Activated naive CD8-positive, alpha-beta T cell treated with anti-CD3 and anti-CD28 coated beads, Interleukin-2, amount 50 U/mL, for 24 hours (primary cell): ENCODE measurements at places on chromosomes 4 and X.

DNA sequence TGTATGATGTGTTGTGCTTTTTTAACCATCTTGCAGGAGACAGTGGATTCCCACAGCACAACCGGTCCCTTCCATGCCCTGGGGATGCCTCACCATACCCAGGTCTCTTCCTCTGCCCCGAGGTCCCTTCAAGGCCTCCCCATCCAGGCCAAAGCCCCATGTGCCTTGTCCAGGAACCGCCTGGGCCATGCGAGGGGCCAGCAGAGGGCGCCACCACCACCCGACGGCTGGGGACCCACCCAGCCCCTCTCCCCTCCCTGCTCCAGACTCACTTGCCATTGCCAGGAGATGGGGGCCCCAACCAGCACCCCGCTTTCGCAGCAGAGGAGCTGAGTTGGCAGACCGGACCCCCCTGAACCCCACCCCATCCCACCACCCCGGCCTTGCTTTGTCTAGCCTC, 485.5 kb downstream of the TRAM1L1 start:
- H3K36me3 ChIP-seq: no peaks in the 10 kb centered on the region
- H3K27ac ChIP-seq: no peak overlapping the region
- DNase-seq: peak; percentile 13
- H3K4me3 ChIP-seq: no peak overlapping the region
- no peaks in the 10 kb centered on the region for H3K27me3 ChIP-seq

- H3K27ac ChIP-seq: no peak overlapping the region
- no peaks in the 10 kb centered on the region for H3K27me3 ChIP-seq
- no peak for DNase-seq
Observed at GRCh38 chr4:30792601-30793000, 72.4 kb downstream of the PCDH7 start.

DNA sequence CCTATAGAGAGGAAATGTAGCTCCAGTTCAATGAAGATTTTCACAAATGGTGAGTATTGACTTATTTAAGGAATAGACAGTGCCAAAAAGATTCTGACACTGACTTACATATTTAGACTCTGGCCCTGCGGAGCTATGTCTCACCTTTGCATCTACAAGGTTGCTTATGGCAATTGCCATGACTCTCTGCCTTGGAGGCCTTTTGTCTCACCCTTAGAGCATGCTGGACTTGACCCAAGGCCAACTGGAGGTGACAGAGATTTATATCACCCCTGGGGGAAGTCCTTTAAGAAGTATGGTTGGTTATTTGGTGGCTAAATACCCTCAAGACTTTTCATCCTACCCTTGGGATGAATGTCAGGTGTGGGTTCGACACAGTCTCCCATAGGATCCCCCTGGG, 4.5 kb upstream of the ETDC start:
- no peak for DNase-seq
- H3K36me3 ChIP-seq: peaks cover 2% of the 10 kb centered on the region
- H3K4me3 ChIP-seq: no peak overlapping the region
- peaks cover 4% of the 10 kb centered on the region for H3K4me1 ChIP-seq
- H3K27me3 ChIP-seq: no peaks in the 10 kb centered on the region

DNA sequence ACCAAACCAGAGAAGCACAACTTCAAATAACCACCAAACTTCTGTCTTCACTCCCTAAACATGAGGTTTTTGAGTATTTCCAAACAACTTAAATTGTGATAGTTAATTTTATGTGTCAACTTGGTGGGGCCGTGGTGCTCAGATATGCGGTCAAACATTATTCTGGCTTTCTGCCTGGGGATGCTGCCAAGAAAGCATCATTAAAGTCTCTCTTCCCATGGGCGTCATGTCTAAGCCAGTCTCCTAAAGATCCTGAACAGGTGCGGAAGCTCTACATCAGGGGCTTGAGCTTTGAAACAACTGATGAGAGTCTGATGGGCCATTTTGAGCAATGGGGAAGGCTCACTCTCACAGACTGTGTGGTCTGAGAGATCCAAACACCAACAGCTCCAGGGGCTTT, 24.1 kb upstream of the SOD3 start:
- H3K27me3 ChIP-seq: no peaks in the 10 kb centered on the region
- no peak overlapping the region for H3K27ac ChIP-seq
- H3K4me3 ChIP-seq: no peak overlapping the region
- DNase-seq: no peak
- H3K4me1 ChIP-seq: peaks cover 11% of the 10 kb centered on the region

DNA sequence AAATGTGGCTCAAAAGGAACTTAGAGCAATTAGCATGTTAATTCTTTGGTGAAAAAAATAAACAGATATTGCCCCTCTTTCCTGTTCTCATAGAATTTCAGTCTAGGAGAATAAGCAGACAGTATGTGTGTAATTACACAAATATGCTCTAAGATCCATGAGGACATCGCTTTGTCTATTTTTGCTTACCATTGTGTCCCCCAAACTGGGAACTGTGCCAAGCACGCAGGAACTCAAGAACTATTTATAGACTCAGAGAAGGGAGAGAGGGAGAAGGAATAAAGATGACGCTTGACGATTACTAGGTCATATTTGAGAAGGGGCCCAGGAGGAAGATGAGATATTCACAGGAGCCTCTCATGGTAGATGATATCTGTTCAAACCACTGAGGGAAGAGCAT, 692.6 kb downstream of the RAB28 start:
- no peak for DNase-seq
- no peaks in the 10 kb centered on the region for H3K4me1 ChIP-seq
- H3K4me3 ChIP-seq: no peak overlapping the region
- H3K36me3 ChIP-seq: no peaks in the 10 kb centered on the region
- H3K27ac ChIP-seq: no peak overlapping the region

- peaks cover 5% of the 10 kb centered on the region for H3K27me3 ChIP-seq
- no peak overlapping the region for H3K4me3 ChIP-seq
- DNase-seq: no peak
- H3K4me1 ChIP-seq: peaks cover 4% of the 10 kb centered on the region
- H3K36me3 ChIP-seq: no peaks in the 10 kb centered on the region
- H3K27ac ChIP-seq: no peak overlapping the region
Observed at GRCh38 chr4:158999166-158999682, 103.7 kb upstream of the RAPGEF2 start.

- H3K4me1 ChIP-seq: peaks cover 47% of the 10 kb centered on the region
- H3K27ac ChIP-seq: peak overlapping the region; percentile 91
- peaks cover 31% of the 10 kb centered on the region for H3K27me3 ChIP-seq
- H3K36me3 ChIP-seq: no peaks in the 10 kb centered on the region
Observed at GRCh38 chr4:140152013-140152703, 1.8 kb downstream of the MAML3 start.

- H3K4me3 ChIP-seq: no peak overlapping the region
- peaks cover 5% of the 10 kb centered on the region for H3K27me3 ChIP-seq
- DNase-seq: no peak
- H3K4me1 ChIP-seq: no peaks in the 10 kb centered on the region
- H3K36me3 ChIP-seq: no peaks in the 10 kb centered on the region
Observed at GRCh38 chr4:169314906-169315305, 44.1 kb upstream of the SH3RF1 start.

DNA sequence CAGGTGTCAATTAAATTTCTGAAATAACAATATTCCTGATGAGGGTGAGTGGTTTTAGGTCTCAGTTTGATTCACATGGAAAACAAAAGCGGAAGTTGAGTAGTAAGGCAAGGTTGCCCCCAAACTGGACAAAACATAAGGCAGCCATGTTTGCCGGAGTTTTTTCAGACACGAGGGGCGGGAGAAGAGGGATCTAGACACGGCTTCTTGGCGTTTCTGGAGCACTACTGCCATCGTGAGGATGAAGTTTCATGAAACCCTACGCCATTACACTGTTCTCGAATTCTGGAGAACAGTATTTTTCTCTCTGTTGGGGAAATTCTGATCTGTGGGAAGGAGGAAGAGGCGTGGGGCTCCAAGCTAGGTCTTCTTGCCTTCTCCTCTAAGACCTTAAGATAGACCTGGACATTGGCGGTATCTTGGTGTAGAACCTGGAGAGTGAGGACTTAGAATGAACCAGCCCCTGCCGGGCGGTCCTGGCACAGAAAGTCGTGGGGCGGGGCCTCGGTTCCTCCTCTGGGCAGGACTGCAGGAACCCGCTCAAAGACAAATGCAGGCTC, 160.3 kb downstream of the OR13H1 start:
- DNase-seq: no peak
- no peak overlapping the region for H3K4me3 ChIP-seq
- no peaks in the 10 kb centered on the region for H3K4me1 ChIP-seq
- no peaks in the 10 kb centered on the region for H3K36me3 ChIP-seq
- no peak overlapping the region for H3K27ac ChIP-seq
- H3K27me3 ChIP-seq: no peaks in the 10 kb centered on the region

DNA sequence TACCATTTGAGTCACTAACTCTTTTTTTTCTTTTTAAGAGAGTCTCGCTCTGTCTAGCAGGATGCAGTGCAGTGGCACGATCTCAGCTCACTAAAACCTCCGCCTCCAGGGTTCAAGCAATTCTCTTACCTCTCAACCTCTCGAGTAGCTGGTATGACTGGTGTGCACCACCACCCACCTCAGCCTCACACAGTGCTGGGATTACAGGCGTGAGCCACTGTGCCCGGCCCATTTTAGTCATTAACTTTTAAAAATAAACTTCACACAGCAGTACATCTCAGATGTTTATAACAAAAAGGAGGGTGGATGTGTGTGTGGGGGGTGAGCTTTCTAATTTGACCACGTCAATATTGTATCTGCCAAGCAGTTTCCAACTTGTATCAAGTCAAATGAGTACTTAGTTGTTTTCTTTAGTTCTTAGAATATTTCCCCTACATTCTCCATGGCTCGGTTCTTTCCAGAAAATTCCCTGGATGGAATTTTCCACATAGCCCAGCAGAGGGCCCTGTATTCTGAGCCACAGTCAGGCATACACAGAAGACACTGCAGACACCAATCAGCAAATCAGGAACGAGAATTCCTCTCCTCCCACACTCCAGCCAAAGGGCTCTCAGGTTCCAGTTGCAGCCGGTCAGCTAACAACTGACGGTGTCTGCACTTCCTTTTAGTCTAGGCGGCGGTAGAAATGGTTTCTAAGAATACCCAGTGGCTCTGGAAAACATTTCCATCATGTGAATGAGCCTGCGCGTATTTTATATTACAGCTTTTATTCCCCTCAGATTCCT, 20.1 kb upstream of the ARAF start:
- H3K36me3 ChIP-seq: no peaks in the 10 kb centered on the region
- H3K27me3 ChIP-seq: no peaks in the 10 kb centered on the region
- no peaks in the 10 kb centered on the region for H3K4me1 ChIP-seq
- DNase-seq: no peak
- no peak overlapping the region for H3K4me3 ChIP-seq

GRCh38 chrX:115388879-115389278, 99.4 kb downstream of the LUZP4 start:
- no peaks in the 10 kb centered on the region for H3K36me3 ChIP-seq
- no peaks in the 10 kb centered on the region for H3K27me3 ChIP-seq
- H3K27ac ChIP-seq: no peak overlapping the region

DNA sequence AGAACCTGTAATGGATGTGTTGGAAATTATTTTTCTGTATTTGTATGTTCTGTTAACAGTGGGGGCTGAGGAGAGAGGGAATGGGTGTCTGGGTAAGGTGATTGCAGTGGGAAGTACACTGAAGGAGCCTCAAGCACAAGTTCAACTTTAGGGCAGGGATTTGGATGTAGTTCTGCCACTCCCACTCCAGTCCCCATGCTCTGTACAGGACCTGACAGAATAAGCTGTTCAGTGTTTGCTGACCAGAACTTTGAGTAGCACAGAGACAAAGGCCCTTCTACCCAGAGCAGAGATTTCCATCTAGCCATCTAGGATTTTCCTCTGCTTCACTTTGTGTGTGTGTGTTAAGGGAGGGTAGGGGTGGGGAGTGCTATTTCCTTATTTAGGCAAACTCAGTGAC, 49.2 kb downstream of the VSIG4 start:
- DNase-seq: no peak
- H3K27me3 ChIP-seq: no peaks in the 10 kb centered on the region
- no peak overlapping the region for H3K4me3 ChIP-seq
- H3K36me3 ChIP-seq: no peaks in the 10 kb centered on the region
- H3K27ac ChIP-seq: no peak overlapping the region

GRCh38 chrX:37785569-37785968, 5.7 kb downstream of the CYBB start:
- H3K27ac ChIP-seq: no peak overlapping the region
- H3K36me3 ChIP-seq: no peaks in the 10 kb centered on the region
- H3K27me3 ChIP-seq: no peaks in the 10 kb centered on the region
- H3K4me3 ChIP-seq: no peak overlapping the region
- DNase-seq: no peak
- H3K4me1 ChIP-seq: peaks cover 32% of the 10 kb centered on the region

GRCh38 chr4:77093401-77093800, 17.6 kb upstream of the CCNI start:
- no peak overlapping the region for H3K27ac ChIP-seq
- H3K4me1 ChIP-seq: peaks cover 13% of the 10 kb centered on the region

- no peak for DNase-seq
- H3K4me1 ChIP-seq: no peaks in the 10 kb centered on the region
- H3K27ac ChIP-seq: no peak overlapping the region
- no peak overlapping the region for H3K4me3 ChIP-seq
- H3K36me3 ChIP-seq: no peaks in the 10 kb centered on the region
- no peaks in the 10 kb centered on the region for H3K27me3 ChIP-seq
Observed at GRCh38 chrX:21132686-21133393, 241.4 kb upstream of the CNKSR2 start.

DNA sequence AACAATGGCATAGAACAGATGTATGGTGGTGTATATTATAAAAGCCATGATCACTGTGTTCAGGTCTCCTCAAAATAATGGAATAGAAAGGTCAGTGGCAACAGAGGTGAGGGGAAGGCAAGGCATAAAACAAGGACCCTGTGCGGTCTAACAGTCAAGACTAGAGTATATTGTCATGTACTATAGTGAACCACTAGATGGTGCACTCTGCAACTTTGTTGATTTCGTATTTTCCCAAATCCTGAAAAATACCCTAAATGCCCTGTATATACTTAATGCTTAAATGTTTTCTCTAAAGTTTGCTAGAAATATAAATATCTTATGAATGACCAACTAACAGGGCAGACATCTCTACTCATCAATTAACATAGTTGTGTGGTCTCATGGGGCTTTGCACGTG, 453.0 kb downstream of the PCDH11X start:
- no peak overlapping the region for H3K4me3 ChIP-seq
- no peaks in the 10 kb centered on the region for H3K4me1 ChIP-seq
- no peak overlapping the region for H3K27ac ChIP-seq
- H3K27me3 ChIP-seq: no peaks in the 10 kb centered on the region
- H3K36me3 ChIP-seq: no peaks in the 10 kb centered on the region

DNA sequence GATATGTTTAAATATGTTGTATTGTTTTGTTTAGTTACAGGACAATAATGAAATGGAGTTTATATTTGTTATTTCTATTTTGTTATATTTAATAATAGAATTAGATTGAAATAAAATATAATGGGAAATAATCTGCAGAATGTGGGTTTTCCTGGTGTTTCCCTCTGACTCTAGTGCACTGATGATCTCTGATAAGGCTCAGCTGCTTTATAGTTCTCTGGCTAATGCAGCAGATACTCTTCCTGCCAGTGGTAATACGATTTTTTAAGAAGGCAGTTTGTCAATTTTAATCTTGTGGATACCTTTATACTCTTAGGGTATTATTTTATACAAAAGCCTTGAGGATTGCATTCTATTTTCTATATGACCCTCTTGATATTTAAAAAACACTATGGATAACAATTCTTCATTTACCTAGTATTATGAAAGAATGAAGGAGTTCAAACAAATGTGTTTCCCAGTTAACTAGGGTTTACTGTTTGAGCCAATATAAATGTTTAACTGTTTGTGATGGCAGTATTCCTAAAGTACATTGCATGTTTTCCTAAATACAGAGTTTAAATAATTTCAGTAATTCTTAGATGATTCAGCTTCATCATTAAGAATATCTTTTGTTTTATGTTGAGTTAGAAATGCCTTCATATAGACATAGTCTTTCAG, 26.9 kb downstream of the NUDT6 start:
- H3K27me3 ChIP-seq: no peaks in the 10 kb centered on the region
- H3K36me3 ChIP-seq: no peaks in the 10 kb centered on the region
- H3K4me3 ChIP-seq: no peak overlapping the region
- no peak for DNase-seq
